Fibroblast of pulmonary artery (primary cell): ENCODE measurements at places on chromosomes 1 and 21.

- DNase-seq = peak; percentile 4
Measured at GRCh38 chr1:42793824-42794223, 9.0 kb downstream of the TMEM269 start.

- no peak for DNase-seq
Measured at GRCh38 chr21:33642896-33643657, 776 bp downstream of the ITSN1 start.

DNA sequence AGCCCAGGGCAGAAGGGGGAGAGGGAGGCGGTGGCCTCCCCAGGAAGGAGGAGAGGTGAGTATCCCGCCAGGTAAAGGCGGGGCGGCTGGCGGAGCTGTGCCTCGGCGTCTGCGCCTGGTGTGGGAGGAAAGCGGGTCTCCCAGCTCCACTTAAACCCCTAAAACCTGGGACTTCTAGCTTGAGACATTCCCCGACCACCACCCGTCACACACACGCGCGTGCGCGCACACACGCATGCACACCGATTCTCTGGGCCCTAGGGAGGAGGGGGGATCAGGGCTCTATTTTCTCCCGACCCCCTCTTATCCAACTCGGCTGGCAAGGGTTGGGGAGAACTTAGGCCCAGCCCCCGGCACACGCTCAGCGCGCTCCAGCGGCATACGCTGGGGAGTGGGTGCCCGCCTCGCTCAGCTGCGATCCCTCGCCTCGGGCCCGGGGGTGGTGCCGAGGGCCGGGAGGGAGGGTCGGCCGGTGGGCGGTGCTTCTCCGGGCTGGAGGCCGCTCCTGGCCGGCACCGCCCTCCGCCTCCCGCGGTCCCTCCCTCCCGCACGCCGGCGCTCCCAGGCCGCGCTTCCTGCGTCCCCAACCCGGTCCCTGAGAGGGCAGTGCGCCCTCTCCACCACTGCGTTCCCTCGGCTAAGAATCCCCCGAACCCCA, at the start of gene TMEM51:
Gene TMEM51 (plus strand): TSS at position 564 of the 658 bp plus-strand sequence. CDS start 61,341 bp downstream, outside the sequence.
- DNase-seq = peak; percentile 64

- no peak for DNase-seq
Measured at GRCh38 chr1:213057264-213058059, 6.4 kb downstream of the RPS6KC1 start.

GRCh38 chr1:7942214-7942921, 1.7 kb upstream of the TNFRSF9 start:
- peak; percentile 56 for DNase-seq

DNA sequence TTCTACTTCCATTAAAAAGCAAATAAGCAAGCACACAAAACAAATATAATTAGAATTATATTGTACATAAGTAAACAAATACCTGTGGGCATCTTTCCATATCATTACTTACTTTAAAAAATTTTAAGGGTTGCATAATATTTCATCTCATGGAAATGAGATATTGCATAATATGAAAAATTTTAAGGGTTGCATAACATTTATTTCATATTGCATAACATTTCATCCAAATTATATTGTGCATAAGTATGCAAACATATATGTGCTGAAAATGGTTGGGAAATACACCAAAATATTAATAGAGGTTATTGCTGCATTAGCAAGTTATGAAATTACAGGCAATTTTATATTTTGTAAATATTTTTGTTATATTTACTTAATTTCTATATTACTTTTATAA, 213.7 kb downstream of the KCNH1 start:
- DNase-seq = no peak

GRCh38 chr1:226939438-226940028, 561 bp upstream of the COQ8A start:
- no peak for DNase-seq

- no peak for DNase-seq
Measured at GRCh38 chr1:12552951-12553921, 64.8 kb downstream of the DHRS3 start.

DNA sequence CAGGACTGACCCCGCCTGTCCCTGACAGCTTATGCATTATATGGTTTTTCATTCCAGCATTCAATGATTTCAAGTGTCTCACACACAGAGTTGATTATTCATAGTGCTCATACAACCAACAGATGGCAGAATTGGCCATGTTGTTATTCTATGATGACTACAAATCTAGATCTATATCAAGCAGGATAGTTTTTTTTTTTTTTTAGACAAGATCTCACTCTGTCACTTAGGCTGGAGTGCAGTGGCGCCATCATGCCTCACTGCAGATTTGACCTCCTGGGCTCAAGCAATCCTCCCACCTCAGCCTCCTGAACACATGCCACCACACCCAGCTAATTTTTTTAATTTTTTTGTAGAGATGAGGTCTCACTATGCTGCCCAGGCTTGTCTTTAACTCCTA, 40.1 kb upstream of the LRRC8D start:
- DNase-seq = peak; percentile 53

DNA sequence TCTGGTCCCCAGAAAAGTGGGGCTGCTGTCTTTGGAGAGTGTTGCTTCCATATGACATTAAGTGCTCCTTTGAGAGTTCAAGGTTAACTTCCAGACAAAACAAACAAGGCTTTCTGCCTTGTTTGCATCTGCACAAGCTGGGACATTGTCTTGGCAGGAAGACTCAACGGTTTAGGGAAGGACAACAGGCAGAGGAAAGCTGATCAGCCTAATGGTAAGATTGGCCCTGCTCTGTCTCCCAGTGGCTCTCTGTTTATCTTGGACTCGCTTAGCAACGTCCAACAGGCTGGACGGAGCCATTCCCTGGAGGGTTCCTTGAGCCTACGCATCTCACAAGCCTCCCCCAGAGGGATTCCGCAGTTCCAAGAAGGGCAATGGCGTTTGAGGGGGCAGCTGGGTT, 62.2 kb upstream of the SLC44A3 start:
- DNase-seq = peak; percentile 87

GRCh38 chr1:201646411-201647022, 107.6 kb downstream of the NAV1 start:
- no peak for DNase-seq

- DNase-seq = no peak
Measured at GRCh38 chr21:21109736-21110135, 111.5 kb downstream of the NCAM2 start.

GRCh38 chr1:223504741-223505140, 111.5 kb downstream of the CCDC185 start:
- peak; percentile 81 for DNase-seq

GRCh38 chr1:172137703-172138454, 282.6 kb upstream of the C1orf105 start:
- no peak for DNase-seq

- DNase-seq = peak; percentile 58
Measured at GRCh38 chr1:92795166-92795565, 10.3 kb upstream of the EVI5 start.

- DNase-seq = no peak
Measured at GRCh38 chr1:201108614-201109013, 3.6 kb downstream of the CACNA1S start.

DNA sequence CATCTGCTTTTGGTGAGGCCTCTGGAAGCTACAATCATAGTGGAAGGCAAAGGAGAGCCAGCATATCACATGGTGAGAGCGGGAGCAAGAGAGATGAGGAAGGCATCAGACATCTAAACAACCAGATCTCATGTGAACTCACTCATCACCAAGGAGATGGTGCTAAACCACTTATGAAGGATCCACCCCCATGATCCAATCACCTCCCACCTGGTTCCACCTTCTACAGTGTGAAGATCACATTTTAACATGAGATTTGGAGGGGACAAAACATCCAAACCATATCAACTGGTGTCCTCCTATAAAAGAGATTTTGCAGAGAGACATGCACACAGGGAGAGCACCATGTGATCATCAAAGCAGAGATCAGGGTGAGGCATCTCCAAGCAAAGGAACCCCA, 578.6 kb downstream of the MATN1 start:
- DNase-seq = no peak

DNA sequence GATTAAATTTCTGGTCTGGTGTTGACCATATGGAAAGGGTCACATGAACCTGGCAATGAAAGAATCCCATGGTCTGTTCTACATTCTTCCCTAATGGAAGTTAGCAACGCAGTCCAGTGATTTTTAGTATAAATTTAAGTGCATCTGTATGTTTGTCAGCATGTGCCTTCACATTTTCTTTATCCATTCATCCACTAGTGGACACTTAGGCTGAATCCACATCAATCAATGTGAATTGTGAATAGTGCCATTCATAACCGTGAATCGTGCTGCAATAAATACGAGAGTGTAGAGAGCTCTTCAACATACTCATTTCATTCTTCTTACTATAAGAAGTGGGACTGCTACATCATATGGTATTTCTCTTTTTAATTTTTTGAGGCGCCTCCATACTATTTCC, 12.7 kb upstream of the IFI16 start:
- DNase-seq = no peak

- no peak for DNase-seq
Measured at GRCh38 chr1:220891224-220892085, 12.2 kb downstream of the HLX start.

DNA sequence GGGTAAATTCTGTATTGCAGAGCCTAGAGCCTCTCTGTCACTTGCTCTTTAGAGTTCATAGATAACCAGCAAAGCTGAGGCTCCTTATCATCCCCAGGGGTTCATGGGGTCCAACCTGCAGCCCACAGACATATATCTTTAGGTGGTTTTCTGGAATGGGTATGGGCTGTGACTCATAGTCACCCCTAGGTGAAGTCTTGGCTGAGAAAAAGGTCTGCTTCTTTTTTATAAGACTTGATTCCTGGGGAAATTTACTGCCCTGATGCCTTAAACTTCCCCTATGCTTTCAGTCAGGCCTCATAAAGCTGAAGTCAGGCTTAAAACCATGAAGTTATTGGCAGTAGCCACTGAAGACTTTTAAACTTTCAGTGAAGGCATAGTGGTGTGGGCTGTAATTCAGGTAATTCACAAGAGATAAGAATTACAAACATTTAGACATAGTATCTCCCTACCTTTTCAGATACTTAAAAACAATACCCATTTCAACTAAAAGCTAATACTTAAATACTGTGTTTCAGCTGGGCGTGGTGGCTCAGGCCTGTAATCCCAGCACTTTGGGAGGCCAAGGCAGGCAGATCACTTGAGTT, 46.8 kb downstream of the MACO1 start:
- DNase-seq = no peak

GRCh38 chr1:150804671-150805070, 3.4 kb downstream of the CTSK start:
- no peak for DNase-seq

DNA sequence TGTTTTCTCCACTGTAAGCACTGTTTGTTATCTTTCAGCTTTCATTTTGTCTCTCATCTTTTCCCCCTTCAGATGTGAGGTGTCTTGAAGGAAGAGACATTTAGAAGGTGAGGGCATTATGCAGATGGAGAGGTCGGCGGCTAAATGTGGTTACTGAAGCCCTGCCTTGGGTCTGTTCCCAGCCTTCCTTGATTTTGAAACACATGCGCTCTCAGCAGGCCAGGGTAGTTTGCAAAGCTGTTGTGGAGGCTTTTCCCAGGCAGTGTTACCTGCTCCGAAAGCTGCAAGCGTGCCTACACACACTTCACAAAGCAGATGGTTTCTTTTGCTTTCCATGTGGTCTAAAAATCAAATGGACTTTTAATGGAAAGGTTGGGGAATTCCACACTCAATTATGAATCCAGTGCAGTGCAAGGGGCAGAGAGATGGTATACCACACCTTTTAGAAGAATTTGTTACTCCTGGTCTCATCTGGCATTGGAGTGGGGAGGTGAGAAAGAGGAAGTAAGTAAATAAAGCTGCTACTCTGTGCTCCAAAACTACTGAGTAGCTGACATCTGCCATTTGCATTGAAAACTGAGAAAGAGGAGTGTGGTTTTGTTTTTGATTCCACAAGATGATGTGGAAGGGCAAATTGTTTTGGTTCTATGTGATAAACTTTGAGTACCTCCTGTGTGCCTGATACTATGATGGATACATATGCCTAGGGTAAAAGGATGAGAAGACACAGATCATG, 91.9 kb downstream of the NFIA start:
- DNase-seq = no peak

- no peak for DNase-seq
Measured at GRCh38 chr1:245679821-245680780, 525.3 kb downstream of the KIF26B start.

GRCh38 chr1:184992271-184992670, 18.0 kb upstream of the NIBAN1 start:
- no peak for DNase-seq

DNA sequence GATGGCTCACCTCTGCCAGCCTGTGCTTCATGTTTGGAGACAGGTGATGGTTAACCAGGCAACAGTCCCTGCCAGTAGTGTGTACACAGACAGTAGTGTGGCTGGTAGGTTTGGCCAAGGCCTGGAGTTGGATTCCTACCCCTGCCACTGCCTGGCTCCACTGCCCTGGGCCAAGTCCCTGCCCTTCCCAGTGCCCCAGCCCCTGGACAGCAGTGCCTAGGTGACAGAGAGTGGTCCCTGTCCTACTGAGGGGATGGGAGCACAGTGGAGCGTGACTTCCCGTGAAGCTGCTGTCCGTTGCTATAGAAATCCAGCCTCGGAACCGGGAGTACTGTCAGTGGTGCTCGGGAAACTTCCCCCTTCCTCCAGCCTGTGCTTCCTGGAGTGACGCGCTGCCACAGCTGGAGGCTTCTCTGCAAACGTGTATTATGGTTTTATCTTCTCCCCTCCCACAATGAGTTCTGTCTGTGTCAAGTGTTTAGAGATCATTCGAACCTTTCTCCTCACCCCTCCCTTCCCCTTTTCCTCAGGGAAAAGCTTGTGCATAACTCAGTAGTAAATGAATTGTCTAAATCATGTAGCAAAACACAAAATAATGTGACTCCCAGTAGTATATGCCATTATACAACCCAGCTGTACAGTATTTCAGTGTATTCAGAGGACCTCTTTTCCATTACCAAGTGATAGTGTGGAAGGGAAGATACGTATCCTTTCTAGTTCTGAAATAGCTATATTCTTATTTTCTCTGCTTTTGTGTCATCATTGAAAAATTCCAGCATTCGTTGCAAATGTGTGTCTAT, 73.4 kb downstream of the GALNT2 start:
- DNase-seq = peak; percentile 80

- no peak for DNase-seq
Measured at GRCh38 chr1:162666006-162666645, 33.9 kb downstream of the DDR2 start.

GRCh38 chr1:38371505-38371844, 324.9 kb upstream of the POU3F1 start:
- no peak for DNase-seq

DNA sequence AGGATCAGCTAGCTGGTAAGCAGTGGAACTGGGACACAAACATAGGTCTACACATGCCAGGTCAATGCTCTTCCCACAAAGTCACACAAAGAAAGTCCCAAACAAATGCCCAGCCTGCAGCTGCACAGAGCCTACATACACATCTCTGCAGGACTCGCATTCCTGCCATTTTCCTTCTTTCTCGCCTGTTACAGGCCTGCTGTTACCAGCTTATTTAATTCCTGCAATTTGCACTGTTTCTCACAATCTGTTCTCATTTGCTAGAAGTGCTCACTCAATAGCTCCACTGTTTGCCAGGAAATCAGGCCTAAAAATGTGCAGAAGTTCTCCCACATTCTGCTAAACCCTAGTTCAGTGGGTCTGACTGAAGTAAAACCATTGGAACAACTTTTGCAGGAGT, 362.6 kb upstream of the C1orf87 start:
- DNase-seq = no peak
